ENCODE measurements at places on chromosomes 12 and 14.

DNA sequence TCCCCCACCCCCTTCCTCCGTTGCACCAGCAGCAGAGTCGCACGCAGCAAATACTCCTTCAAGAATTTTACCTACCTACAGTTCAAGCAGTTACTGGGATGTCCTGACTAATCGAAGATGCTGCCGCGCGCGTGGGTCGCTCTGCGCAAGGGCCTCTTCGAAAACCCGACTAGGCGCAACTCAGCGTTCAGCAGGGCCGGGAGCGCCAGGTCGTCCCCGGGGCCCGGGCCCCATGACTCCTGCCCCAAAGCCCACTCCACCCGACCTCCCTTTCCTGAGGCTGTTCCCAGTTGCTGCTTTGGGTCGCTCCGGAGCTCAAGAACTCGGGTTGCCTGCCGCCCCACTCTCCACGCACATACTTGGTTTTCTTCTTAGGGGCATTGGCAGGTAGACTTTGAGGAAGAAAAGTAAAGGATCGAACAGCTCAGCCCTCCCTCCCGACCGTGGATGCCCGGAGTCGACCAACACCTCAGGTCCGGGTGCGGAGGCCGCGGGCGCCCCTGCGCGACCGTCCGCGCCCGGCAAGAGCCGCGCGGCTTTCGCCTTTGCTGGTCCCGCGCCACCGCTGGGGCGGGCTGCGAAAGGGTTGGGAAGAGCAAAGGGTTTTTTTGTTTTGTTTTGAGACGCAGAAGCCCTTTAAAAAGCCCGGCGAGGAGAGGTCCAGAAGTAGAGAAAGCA lies 1.9 kb downstream of the BMP4 start:
- DNase-seq: no peak

- no peak for DNase-seq
Measured at GRCh38 chr12:77925536-77926108, 94.9 kb downstream of the NAV3 start.

DNA sequence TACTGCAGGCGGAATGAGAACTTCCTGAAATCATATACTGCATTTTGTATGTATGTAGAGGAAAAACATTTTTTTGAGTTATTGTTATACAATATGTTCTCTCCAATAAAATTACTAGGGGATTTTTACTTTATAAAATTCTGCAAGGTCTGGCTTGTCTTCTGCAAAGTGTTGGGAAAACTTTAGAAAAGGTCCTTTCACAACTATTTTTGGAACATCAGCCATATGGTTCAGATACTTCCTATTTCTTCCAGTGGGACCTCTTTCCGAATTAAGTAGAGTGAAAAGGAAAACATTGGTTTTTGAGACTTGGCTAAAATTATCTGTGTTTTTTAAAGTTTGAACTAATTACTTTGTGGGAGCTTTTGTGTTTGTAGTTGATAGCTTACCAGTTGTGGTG lies 52.7 kb downstream of the DAAM1 start:
- DNase-seq: no peak

DNA sequence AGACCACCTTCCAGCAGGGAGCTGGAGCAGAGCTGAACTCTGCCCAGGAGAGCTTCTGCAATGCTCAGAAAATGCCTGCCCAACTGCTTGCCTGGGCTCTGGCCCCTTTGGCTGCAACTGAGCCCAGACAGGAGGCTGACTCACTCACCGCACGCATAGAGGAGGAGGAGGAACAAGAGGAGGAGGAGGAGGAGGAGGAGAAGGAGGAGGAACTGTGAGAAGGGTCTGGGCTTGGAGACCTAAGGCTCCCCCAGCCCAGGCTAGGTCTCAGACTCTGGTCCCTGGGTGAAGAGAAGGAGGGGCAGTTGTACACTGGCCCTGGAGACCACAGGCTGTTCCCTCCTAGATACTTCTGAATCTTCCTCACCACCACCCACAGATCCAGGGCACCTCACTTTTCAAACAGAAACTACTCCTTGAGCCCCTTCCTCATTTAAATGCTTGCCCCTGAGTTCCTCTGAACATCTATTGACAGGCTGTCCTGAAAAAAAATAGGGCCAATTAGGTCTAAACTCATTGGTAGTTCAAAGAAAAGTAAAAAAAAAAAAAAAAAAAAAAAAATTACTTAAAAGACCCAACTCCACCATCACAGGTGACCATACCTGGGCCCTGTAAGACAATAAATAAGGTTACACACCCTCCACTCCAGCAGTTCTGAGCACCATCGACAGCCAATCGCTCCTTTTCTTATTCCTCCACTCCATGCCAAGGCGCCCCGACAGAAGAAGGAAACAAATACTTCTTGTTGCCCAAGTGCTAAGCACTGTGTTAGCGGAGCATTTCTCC lies 674 bp downstream of the VDR start:
- peak; percentile 45 for DNase-seq

DNA sequence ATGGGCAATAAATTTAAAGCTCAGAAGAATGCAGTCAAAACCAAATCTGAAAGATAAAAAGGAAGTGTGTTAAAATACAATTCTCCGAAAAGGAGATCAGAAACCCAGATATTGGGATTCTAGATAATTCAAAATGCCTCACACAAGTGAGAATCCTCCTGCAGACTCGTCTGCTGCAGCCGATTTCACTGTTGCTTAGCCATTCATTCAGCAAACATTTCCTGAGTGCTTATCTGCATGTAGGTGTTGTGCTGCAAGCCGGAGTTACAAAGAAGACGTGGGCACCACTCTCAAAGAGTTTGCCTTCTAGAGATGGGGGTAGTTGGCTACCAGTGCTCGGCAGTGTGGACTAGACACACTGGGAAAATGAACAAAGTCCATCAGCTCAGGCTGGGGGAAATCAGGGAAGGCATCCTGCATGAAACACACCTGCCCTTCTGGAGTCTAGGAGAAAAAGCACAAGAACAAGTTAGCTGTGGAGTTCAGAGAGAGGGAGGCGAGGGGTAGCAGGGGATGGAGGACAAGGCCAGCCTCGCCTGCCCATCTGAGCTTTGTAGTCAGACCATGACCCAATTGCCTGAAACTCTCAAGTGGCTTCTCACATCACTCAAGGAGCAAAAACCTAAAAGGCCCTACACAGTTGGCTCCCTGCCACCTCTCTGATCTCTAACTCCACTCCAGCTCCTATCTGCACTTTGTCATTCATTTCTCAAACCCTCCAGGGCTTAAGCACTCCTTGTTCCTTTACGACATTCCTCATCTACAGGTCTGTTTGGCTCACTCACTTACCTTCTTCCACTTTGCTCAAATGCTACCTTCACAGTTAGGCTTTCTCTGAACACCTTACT lies 310.0 kb upstream of the DDHD1 start:
- no peak for DNase-seq

- DNase-seq: no peak
Measured at GRCh38 chr14:30297876-30298795, 260.8 kb upstream of the G2E3 start.

DNA sequence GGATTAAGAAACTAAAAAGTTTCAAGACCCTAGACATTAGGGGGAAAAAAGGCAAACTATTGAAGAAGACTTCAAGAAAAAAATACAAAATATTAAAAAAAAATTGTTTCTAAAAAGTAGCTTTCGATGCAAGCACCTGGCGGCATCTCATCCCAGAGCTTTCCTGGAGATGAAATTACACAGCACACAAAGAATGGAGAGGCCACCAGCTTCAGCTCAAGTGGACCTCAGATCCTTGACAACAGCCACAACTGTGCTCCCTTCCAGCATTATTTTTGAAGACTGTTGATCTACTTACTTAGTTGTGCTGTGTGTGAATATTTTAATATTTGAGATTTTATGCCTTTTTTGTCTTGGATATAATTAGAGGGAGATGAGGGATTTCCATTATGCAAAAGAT lies 479.0 kb downstream of the GLT1D1 start:
- no peak for DNase-seq

GRCh38 chr14:19947413-19948090 lies 16.8 kb downstream of the OR4K1 start:
- no peak for DNase-seq

DNA sequence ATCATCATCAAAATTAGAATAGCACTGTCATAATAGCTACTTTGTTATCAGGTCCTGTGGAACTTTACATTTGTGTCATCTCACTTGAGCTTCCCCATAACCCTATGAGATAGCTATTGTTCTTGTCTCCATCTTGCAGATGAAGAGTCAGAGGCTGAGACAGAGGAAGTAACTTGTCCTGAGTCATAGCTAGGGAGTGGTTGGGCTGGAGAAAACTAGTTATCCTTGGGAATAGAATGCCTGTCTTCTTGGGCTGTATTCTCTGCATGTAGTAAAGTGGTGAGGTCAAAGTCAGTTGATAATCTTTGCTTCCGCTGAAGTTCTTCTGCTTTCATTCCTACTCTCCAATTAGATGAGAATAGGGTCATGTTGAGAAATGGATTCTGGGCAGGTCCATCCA lies 117.0 kb downstream of the SMOC1 start:
- DNase-seq: no peak

DNA sequence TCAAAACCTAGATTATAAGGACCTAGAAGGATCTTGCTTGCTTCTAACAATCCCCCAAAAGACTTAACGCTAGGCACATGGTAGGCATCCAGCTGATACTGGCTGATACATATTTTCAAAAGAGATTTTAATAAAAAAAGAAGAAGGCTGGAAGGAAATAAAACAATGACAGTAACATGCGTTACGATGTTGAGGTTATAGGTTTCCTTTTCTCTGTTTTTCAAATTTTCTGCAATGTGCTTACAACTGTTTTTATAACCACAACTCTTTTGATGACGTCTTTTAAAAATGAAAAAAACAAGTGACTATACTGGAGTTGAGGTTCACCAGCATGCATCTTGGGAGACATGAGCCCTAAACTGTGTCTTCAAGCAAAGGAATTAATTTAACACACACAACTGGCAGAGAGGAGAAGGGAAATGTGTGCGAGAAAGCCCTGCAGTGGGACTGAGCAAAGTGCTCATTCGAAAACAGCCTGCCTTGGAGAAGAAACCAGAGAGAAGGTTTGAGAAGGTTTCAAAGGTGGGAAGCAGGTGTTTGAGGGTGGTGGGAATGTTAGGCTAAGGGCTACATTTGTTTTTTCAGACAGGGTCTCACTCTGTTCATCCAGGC lies 80.4 kb downstream of the DUSP16 start:
- DNase-seq: no peak
